Hematopoietic multipotent progenitor cell treated with erythropoietin and hydrocortisone succinate and interleukin-3 and kit ligand, for 6 days (in vitro differentiated cells): ENCODE measurements at places on chromosomes 4 and X.

GRCh38 chrX:148530464-148531077 is 30.2 kb downstream of the AFF2 start:
- DNase-seq, result peak; percentile 52

- no peak for DNase-seq
Observed at GRCh38 chrX:38891641-38892413, 90.6 kb downstream of the MID1IP1 start.

DNA sequence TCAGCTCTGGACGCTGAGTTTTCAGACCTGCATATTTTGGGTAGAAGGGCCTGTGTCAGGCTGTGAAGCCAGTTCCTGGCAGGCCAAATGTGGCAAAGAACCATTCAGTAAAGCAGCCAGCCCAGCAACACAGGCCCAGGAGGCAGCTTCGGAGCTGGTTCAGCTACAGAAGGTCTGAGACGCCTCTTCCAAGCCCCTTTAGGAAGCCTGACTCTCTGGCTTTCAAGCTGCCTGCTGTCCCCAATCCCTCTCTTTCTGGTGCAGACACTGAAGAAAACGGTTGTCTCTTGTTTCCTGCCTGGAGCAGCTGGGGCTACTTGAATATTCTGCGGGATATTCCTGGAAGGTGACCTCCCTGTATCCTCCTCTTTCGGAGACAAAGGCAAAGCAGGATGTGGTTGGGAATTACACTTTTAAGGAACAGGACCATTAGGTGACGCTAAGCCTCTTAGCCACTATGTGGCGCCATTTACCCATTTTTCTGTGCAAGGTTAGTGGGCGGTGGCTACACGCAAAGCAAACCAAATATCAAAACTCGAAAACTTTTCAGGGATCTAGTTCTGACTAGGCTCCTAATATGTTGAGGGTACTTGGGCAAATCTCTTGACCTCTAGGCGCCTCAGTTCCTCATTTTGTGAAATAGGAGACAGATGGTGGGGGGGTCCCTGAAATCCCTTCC is 47.2 kb upstream of the LAS1L start:
- peak; percentile 79 for DNase-seq

DNA sequence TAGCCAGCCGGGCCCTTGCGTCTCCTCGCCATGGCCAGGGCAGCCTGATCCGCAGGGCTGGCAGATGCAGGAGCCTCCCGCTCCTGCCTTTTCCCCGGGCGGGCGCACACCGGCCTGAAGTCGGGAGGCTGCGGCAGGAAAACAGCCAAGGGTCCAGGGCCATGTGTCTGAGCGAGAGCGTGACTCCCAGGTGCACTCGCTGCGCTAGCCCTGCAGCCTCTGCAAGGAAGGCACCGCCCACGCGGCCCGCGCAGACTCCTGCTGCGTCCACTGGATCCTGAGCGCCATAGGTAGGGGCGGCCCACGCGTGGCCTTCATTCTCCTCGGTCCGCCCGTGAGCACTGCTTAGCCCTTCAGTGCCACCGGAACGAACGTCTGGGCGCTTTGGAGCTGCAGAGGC is 379.9 kb downstream of the TRAM1L1 start:
- no peak for DNase-seq

- DNase-seq, result no peak
Observed at GRCh38 chrX:100418556-100418955, 8.5 kb upstream of the PCDH19 start.

GRCh38 chr4:25013756-25014661 is 16.7 kb downstream of the LGI2 start:
- no peak for DNase-seq

DNA sequence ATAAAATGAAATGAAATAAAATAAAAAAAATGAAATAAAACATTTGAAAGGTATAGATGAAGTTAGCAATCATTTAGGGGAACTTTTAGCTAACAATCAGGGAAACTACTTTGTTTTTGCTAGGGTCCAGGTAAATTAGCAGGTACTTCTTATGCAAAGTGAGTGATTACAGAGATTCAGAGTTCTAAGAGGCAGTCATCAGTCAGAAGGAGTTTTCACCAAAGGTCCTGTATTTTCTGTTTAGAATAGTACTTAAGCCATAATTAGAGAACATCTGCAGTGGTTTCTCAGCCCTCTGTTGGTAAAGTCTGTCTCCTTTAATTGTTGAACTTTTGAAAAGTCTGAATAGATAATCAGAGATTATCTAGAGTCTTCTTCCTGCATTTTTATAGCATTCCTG is 50.6 kb downstream of the STIM2 start:
- DNase-seq, result no peak

- DNase-seq, result peak; percentile 83
Observed at GRCh38 chr4:153249199-153250041, 45.2 kb downstream of the TRIM2 start.

- no peak for DNase-seq
Observed at GRCh38 chr4:154640999-154641398, 28.5 kb upstream of the FGG start.

DNA sequence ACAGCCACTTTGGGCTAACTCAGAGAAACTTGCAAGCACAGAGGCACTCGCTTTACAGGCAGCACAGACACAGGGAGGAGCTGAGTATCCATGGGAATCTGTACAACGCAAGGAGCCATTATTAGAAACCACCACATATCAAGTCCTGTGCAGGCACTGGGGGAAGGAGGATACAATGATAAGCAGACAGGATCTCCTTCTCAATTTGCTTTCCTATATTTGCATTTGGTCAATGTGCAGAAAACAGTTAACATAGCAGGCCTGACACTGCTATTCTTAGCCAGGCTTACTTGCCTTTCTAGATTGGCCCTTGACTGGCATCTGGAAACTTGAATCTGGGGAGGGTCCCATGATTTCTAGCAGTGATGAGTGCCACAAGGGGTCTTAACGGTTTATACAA is 65.8 kb downstream of the TEC start:
- DNase-seq, result peak; percentile 97

- no peak for DNase-seq
Observed at GRCh38 chrX:83077606-83078005, 430.5 kb upstream of the POU3F4 start.

GRCh38 chr4:166502660-166503059 is 629.6 kb downstream of the TLL1 start:
- DNase-seq, result no peak

DNA sequence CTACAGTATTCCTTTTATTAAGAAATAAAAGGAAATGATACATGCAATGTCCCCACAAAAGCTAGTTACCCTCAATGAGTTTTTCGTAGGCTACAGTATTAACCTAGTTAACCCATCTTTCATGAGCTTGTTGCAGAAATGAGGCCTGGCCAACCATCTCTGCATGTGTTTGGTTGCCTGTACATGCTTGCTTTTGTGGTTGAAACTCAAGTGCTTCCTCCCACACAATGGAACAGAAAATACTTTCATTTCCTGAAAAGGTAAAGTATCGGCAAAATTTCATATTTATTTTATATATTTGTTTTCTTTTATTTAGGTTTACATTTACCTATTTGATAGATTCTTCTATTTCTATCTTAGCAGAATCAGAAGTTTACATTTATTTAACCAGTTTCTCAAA is 214.6 kb upstream of the FAM241A start:
- DNase-seq, result no peak

DNA sequence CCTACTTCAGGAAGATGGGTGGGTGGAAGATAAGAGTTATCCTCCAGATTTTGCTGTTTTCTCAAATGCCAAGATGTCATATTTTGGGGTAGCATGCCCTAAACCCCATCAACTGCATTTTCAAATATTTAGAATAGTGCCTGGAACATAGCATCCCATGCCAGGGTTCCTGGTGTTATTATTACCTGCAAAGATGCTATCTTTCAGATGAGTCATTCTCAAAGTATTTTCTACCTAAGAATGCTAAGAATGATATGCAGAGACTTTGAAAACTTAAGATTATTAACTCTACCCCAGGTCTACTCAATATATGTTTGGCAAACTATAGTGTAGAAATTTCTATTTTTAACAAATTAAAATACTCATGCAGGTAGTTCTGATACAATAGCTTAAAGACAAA is 934.3 kb upstream of the SLIT2 start:
- DNase-seq, result no peak

DNA sequence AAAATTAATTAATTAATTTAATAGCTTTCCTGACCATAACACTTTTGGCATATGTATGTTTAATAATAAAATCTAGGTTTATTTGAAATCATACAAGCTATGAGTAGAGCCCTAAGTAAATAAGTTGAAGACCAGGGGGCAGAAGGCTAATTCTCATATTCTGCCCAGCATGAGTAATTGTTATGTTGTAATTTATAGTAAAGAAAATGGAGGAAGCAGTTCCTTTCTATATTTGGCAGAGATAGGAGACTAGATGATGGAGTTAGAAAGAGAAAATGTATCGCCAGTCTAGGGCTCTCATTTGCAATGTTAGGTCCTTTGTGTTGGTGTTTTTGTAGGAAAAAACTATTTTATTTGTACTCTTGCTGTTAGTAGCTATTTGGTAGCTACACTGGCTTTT is 89.1 kb downstream of the FNIP2 start:
- no peak for DNase-seq

DNA sequence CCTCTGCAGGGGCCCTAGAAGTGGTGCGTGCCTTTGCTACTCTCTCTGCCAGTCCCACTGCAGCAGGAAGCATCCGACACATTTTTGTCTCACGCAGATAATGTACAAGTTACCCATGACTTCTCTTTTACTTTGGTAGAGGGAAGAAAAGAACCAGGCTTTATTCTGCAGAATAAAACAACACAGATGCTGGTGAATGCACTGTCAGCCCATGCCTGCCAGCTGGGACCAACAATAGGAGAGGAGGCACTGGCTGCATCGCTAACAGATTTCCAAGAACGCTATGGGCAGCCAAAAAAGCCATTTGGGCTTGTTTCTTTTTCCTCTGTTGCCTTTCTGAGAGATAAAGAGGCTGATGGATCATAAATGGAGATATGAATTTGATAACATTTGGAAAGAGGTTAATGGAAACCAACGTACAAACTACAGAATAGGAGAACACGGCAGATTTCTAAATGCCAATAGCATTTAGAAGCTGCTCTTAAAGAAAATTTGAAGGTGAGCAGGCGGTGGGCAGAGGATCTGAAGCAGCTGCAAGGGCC is 47.5 kb upstream of the IGFBP7 start:
- no peak for DNase-seq

- DNase-seq, result no peak
Observed at GRCh38 chr4:82667761-82668480, 106.1 kb upstream of the TMEM150C start.

DNA sequence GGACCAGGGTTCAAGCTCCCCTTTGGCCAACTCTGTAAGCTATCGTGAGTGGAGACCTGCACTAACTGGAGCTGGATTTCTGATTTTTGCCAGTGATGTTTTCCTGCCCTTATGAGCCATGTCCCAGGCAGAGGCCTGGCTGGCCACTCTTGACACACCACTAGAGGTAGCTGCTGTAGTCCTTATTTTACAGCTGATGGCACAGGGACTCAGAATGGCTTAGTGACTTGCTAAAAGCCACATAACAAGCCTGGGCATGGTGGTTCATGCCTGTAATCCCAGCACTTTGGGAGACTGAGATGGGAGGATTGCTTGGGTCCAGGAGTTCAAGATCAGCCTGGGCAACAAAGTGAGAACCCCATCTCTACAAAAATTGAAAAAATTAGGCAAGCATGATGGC is 33.4 kb downstream of the CYTL1 start:
- DNase-seq, result peak; percentile 43
